Pancreas (tissue), 10 donors: ENCODE measurements at places on chromosomes 12 and 14. TPM values are rescaled to one million over a fixed set of nuclear protein-coding genes. Genes with fewer than 3 reads are reported as not detected.

DNA sequence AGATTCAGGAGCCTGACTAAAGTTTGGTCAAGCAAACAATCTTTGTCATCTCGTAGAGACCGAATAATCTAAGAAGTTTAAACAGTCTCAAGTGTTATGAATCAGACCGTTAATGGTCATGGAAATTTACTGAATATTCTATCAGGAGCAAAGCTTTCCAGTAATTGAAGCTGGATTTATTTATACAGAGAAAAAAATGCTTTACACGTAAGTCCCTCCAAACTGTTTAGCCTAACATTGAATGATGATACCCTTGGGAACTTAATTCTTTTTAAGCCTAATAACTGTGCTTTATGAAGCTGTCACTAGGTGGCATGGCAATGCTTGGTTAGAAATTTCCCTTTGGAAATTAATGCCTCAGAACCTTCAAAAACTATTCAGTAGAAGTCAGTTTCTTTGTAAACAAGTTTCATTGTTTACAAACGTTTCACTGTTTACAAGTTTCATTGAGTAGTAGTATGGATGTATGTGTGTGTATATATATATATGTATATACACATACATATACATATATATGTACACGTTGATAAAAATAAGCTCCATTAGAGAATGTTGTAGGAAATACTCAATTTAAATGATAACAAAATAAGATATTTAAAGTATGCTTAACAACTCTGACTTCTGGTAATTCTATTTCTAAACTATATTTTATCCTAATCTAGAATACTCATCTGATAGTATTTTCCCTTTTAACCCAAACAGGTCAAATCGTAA is 32.1 kb downstream of the DEPDC4 start:
- H3K27ac ChIP-seq, result no peak overlapping the region
- H3K36me3 ChIP-seq, result no peaks in the 10 kb centered on the region
- H3K27me3 ChIP-seq, result no peaks in the 10 kb centered on the region
- H3K4me3 ChIP-seq, result no peak overlapping the region

The PTPRB gene
- polyA plus RNA-seq, result 2.2 TPM

DNA sequence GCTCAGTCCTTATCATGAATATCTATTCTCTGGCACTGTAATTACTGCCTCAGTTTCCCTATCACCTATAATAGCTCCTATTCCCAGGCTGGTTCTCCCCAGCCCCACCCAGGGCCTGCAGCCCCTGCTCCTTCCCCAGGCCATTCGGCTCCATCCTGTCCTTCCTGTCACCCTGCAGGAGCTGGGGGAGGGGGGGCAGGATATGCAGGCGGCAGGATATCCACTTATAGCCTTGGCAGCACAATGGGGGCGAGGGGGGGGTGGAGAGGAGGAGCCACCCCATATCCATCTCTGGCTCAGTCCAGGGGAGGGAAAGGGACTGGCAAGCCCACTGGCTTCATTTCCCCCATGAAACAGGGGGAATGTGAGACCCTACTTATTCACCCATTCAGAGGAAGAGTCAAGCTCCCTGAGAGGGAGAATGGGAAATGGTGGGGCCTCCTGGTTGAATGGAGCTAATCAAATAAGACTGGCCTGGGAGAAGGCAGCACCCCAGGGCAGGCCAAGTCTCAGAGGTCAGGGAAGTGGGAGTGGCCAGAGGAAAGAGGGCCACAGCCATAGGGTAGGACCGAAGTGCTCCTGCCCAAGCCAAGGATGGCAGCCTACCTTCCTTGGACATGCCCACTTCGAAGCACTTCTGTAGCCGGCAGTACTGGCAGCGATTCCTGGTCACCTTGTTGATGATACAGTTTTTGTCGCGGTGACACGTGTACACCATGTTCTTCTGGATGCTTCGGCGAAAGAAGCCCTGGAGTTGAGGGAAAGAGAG is 7.8 kb upstream of the ITGB7 start:
- H3K4me1 ChIP-seq, result no peaks in the 10 kb centered on the region
- H3K27me3 ChIP-seq, result no peaks in the 10 kb centered on the region
- DNase-seq, result no peak
- H3K36me3 ChIP-seq, result peaks cover 17% of the 10 kb centered on the region

The NKX2-1 gene
- polyA plus RNA-seq, result not detected

The C14orf180 gene
- polyA plus RNA-seq, result 0.35 TPM

DNA sequence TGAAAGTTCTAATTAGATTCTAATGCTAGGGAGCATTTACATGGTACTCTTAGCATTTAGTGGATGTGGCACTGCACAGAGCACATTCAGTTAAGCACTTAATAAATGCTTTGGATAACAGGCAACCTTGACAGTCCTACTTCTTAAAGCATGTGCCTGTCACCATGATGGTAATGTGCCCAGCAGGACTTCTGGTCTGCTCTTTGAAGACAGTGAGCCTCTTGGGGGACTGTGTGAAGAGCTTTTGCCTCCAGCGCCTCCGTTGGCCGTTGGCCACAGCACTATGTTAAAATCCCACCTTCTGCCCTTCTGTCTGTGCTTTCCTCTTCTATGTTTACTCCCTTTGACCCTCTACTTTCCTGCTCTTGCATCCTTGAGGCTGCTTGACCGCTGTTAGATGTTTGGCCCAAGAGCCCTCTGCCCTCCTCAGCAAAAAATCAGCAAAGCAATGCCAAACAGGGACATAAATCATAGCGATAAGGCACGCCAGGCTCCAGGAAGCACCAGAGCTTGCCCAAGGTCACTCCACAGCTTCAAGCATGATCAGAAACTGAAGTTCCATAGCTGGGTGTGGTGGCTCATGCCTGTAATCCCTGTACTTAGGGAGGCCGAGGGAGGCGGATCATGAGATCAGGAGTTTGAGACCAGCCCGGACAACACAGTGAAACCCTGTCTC is 8.3 kb downstream of the CDKL1 start:
- H3K4me1 ChIP-seq, result peaks cover 16% of the 10 kb centered on the region
- peak; percentile 74 for DNase-seq
- H3K36me3 ChIP-seq, result no peaks in the 10 kb centered on the region

DNA sequence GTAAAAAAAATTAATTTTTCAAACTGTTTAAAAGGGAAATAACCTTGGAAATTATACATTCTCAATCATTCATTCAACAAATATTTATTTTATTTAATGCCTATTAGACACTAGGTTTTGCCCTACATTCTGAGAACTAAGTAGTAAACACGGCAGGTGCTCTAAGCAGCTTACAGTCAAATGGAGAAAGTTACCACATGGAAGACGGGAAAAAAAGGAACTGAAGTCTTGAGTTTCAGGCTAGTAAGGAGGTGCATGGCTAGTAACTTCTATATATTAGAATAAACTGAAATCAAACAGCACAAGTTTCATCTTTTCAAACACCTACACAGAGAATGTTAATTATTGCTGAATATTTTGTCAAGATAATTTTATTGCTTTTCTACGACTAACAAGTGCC is 52.9 kb downstream of the C12orf42 start:
- peaks cover 7% of the 10 kb centered on the region for H3K27me3 ChIP-seq
- H3K4me1 ChIP-seq, result no peaks in the 10 kb centered on the region
- DNase-seq, result no peak

- DNase-seq, result no peak
- H3K27ac ChIP-seq, result no peak overlapping the region
These were observed 878 bp downstream of the TMEM119 start for GRCh38 chr12:108596854-108597558.

- H3K4me1 ChIP-seq, result no peaks in the 10 kb centered on the region
- no peaks in the 10 kb centered on the region for H3K36me3 ChIP-seq
These were observed 138.8 kb downstream of the CALM1 start for GRCh38 chr14:90535556-90536090.

- no peak for DNase-seq
- no peak overlapping the region for H3K27ac ChIP-seq
- H3K4me3 ChIP-seq, result no peak overlapping the region
- H3K36me3 ChIP-seq, result peaks cover 8% of the 10 kb centered on the region
These were observed 6.2 kb downstream of the COA8 start for GRCh38 chr14:103568952-103569351.

The KRT5 gene
- polyA plus RNA-seq, result 1.6 TPM

GRCh38 chr12:19198272-19198671 is 68.7 kb downstream of the PLEKHA5 start:
- H3K4me3 ChIP-seq, result no peak overlapping the region
- H3K27ac ChIP-seq, result no peak overlapping the region
- no peaks in the 10 kb centered on the region for H3K27me3 ChIP-seq
- no peaks in the 10 kb centered on the region for H3K36me3 ChIP-seq
- H3K4me1 ChIP-seq, result no peaks in the 10 kb centered on the region
